ENCODE measurements at places on chromosomes 16 and 17.

GRCh38 chr16:86042393-86042792 is 143.4 kb downstream of the IRF8 start:
- no peak for DNase-seq

DNA sequence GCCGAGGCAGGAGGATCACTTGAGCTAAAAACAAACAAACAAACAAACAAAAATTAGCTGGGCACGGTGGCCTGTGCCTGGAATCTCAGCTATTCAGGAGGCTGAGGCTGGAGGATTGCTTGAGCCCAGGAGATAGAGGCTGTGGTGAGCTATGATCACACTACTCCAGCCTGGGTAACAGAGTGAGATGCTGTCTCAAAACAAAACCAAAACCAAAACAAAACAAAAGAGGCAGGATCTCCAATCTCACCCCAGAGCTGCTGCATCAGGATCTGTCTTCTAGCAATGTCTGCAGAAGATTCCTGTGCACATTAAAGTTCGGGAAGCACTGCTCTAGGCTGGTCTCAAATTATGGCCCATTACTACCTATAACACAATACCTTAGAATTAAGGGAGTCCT is 43.1 kb downstream of the MAP2K6 start:
- DNase-seq, result no peak

DNA sequence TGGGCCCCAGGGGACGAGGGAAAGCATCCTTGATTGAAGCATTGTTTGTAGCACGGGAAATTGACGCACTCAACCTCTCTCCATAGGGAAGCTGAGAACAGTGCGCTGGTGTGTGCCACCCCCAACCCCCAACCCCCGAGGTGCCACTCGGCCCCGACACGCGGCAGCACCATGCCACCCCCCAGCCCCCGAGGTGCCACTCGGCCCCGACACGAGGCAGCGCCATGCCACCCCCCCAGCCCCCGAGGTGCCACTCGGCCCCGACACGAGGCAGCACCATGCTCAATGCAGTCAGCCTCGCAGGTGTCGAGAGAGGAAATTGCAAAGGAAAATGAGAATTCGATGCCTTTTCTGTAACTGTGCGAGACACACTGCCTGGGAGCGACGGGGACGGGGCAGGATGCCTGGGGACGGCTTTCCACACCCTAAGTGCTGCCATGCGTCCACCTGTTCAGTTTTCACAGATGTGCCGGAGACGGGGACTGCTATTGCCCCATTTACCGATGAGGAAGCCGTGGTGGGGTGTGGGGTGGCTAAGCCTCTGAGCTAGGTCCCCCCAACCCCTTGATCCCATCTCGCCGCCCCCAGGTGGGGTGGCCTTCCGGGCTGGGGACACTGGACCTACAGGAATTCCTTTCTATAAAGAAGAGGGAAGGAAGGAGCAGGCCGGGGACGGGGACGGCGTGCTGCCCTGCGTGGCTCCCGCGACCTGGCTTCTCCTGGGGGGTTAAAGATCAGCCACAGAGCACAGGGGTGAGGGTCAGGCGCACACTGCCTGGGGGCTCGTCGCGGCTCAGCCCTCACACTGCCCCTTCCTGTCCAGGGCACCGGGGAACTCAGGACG is 9.8 kb downstream of the CBFA2T3 start:
- DNase-seq, result no peak

GRCh38 chr17:82876602-82877379 is 37.0 kb upstream of the ZNF750 start:
- no peak for DNase-seq

GRCh38 chr16:17299790-17300189 is 171.0 kb downstream of the XYLT1 start:
- DNase-seq, result no peak

DNA sequence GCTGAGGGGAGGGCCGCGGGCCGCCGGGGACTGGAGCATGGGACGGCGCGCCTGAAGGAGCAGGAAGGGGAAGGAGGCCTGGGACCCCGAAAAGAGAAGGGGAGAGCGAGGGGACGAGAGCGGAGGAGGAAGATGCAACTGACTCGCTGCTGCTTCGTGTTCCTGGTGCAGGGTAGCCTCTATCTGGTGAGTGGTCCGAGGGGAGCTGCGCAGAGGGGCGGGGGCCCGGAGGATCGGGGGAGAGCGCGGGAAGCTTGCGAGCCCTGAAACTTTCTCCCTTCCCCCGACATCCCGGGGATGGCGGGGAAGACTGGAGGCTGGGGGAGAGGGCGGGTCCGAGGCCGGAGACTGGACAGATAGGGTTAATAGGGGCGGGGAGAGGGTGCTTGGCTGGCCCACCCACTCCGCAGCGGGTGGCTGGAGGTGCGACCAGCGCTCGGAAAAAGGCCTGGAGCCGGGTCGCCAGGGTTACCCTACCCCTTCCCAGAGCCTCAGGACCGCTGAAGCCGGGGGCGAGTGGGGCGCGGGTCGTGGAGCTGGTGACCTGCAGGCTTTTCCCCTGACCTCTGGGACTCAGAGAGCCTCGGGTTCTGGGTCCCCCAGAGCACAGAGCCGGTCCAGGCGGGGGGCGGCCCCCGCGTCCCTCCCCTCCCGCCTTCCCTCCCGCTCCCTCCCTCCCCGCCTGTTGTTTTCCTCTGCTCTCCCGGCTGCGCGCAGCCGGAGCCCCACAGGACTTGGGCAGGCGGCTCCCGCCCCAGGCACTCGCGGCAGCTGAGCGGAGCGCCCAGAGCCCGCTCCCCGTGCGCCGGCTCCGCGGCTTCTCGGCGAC is 631 bp downstream of the NXPH3 start:
- no peak for DNase-seq

DNA sequence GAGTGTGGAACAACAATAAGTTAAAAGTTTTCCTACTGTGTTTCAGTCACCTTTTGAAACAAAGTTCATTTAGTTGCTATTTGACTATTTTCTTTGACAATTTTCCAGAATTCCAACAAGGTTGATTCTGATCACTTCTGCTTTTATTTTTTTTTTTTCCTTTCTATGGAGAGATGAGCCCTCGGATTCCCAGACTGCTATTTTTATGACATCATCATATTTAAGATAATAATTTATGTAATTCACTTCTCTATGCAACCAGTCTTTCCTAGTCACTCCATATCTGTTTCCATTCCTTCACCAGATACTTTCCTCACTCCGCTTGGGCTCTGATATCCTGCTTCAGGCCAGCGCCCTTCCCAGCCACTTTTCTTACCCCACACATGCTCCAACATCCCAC is 8.1 kb downstream of the OR4D2 start:
- DNase-seq, result no peak

GRCh38 chr16:63244631-63245030 is 1208.4 kb upstream of the CDH8 start:
- no peak for DNase-seq

GRCh38 chr17:10349403-10349802 is 23.4 kb downstream of the MYH13 start:
- no peak for DNase-seq
